ENCODE measurements at places on chromosomes 5 and 9. TPM values are rescaled to one million over a fixed set of nuclear protein-coding genes. Genes with fewer than 3 reads are reported as not detected.
A peak's percentile ranks its signal among the peaks of the same experiment; 100 is the strongest.

The CATSPER3 gene
- total RNA-seq = not detected

The STC2 gene
- 53.1 TPM for total RNA-seq

The BTNL8 gene
- 0.48 TPM for total RNA-seq

DNA sequence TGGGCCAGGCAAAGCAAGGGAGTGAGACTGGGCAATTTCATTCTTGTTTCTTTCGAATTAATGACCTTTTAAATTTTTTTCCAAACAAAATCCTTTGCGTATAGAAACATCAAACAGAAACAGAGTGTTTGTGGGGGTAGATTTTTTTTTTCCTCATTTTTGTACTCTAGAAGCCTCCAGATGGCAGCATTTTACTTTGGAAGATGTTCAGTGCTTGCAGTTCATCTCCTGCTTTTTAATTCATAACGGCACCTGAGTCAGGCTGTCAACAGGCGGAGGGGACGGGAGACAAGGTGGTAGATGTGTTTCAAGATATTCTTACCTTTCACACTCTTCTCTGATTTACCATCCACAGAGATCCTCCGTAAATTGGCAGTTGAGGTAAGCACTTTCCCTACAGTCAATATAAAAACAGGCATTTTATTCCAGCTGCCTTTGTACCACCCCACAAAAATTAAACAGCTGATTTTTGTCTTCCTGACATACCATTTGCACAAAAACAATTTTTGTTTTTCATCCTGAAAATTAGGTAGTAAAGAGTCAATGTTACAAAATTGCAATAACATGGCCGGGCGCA, 99.5 kb upstream of the FBXL17 start:
- H3K4me1 ChIP-seq = no peaks in the 10 kb centered on the region
- no peak overlapping the region for H3K4me3 ChIP-seq
- peak; percentile 5 for DNase-seq
- H3K27ac ChIP-seq = no peak overlapping the region

GRCh38 chr5:35324679-35325078, 94.4 kb upstream of the PRLR start:
- no peak overlapping the region for H3K27ac ChIP-seq
- no peak for DNase-seq
- no peaks in the 10 kb centered on the region for H3K27me3 ChIP-seq
- H3K4me3 ChIP-seq = no peak overlapping the region

DNA sequence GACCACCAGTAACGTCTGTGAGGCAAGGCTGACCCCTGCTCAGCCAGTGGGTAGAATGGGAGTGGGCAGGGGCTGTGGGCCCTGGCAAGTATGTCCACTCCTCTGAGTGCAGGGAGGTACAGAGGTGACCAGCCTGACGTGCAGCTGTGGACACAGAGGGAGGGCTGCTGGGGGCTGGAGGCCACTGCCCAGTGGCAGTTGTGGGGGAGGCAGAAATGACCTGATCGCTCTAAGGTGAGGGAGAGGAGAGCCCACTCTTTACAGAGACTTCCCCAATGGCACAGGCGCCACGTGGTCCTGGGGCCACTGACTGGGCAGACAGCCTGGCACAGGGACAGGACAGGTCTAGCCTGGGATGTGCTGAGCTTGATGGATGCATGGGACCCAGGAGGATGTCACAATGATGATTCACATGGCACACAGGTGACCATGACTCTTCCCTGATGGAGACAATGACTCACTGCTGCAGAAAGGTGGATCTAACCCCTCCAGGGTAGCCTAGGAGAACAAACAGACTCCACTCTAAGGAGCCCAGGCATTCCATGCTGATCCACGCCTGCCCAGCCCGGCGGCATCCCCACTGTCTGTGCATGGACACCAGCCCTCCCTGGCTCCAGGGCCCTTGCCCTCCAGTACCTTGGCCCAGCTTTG, 7.7 kb downstream of the LPCAT1 start:
- H3K36me3 ChIP-seq = peaks cover 7% of the 10 kb centered on the region
- peaks cover 17% of the 10 kb centered on the region for H3K4me1 ChIP-seq
- peak; percentile 61 for DNase-seq
- no peaks in the 10 kb centered on the region for H3K27me3 ChIP-seq
- H3K27ac ChIP-seq = peak overlapping the region; percentile 95

DNA sequence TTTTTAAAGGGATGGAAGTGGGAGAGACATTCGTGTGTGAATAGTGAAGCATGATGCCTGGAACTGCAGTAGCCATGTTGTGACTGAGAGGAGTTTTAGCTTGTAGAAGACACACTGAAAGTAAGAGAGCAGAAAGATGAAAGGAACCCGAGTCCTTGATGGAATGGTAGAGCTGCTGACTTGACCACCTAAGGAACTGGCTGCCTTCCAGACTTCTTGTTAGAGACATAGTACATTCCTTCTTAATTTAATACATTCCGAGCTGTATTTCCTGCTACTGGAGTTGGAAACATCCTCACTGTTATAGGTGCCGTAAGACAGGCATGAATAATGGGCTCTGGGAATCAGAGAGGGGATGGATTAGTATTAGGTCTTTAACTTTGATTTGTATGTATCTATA, 7.4 kb downstream of the CER1 start:
- no peak for DNase-seq
- H3K27me3 ChIP-seq = peaks cover 2% of the 10 kb centered on the region
- no peaks in the 10 kb centered on the region for H3K4me1 ChIP-seq
- no peaks in the 10 kb centered on the region for H3K36me3 ChIP-seq
- H3K4me3 ChIP-seq = no peak overlapping the region

DNA sequence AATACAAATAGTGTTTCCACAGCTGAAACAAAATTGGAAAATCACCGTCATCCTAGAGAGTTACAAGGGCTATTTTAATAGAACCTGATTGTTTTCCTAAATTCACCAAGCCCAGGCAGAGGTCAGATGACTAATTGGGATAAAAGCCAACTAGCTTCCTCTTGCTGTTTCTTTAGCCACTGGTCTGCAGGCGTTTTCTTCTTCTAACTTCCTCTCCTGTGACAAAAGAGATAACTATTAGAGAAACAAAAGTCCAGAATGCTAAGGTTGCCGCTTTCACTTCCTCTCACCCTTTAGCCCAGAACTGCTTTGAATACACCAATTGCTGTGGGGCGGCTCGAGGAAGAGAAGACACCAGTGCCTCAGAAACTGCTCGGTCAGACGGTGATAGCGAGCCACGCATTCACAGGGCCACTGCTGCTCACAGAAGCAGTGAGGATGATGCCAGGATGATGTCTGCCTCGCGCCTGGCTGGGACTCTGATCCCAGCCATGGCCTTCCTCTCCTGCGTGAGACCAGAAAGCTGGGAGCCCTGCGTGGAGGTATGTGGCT, at the start of gene TLR4:
Gene TLR4 (plus strand): TSS at position 380 of the 552 bp plus-strand sequence. CDS start 70 bp downstream, at position 450.
- H3K27ac ChIP-seq = no peak within 1 kb of the TSS
- no peaks in the 10 kb centered on the region for H3K36me3 ChIP-seq
- H3K4me1 ChIP-seq = no peaks in the 10 kb centered on the region
- DNase-seq = no peak
- H3K4me3 ChIP-seq = no peak within 1 kb of the TSS

GRCh38 chr5:178392386-178392785, 159.8 kb upstream of the PHYKPL start:
- H3K4me1 ChIP-seq = peaks cover 10% of the 10 kb centered on the region
- no peaks in the 10 kb centered on the region for H3K27me3 ChIP-seq
- no peak overlapping the region for H3K4me3 ChIP-seq

Measured in H1 (cell line).